ENCODE measurements at places on chromosomes 12 and 14.

DNA sequence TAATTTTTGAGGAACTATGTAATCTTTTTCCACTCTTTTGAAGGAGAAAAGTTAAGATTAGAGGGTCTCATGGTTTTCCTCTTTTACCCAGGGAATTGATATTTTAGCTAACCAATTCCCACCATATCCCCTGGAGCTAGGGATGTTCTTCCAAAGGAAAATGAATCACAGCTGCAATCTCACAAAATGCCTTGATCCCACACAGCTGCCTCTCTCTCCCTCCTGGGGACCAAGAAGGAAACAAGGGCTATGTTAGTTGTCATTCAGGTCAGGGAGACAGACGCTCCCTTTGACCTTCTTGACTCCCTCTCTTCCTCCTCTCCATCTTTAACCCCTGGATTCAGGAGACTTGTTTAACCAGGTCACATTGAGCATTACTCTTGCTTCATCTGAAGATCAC, 9.5 kb downstream of the DCN start:
- no peak overlapping the region for H3K27ac ChIP-seq
- no peaks in the 10 kb centered on the region for H3K36me3 ChIP-seq
- no peaks in the 10 kb centered on the region for H3K27me3 ChIP-seq

GRCh38 chr14:104576970-104577332, 2.6 kb upstream of the C14orf180 start:
- H3K4me3 ChIP-seq, result no peak overlapping the region
- H3K27me3 ChIP-seq, result no peaks in the 10 kb centered on the region
- DNase-seq, result no peak
- peaks cover 4% of the 10 kb centered on the region for H3K4me1 ChIP-seq
- no peaks in the 10 kb centered on the region for H3K36me3 ChIP-seq
- no peak overlapping the region for H3K27ac ChIP-seq

DNA sequence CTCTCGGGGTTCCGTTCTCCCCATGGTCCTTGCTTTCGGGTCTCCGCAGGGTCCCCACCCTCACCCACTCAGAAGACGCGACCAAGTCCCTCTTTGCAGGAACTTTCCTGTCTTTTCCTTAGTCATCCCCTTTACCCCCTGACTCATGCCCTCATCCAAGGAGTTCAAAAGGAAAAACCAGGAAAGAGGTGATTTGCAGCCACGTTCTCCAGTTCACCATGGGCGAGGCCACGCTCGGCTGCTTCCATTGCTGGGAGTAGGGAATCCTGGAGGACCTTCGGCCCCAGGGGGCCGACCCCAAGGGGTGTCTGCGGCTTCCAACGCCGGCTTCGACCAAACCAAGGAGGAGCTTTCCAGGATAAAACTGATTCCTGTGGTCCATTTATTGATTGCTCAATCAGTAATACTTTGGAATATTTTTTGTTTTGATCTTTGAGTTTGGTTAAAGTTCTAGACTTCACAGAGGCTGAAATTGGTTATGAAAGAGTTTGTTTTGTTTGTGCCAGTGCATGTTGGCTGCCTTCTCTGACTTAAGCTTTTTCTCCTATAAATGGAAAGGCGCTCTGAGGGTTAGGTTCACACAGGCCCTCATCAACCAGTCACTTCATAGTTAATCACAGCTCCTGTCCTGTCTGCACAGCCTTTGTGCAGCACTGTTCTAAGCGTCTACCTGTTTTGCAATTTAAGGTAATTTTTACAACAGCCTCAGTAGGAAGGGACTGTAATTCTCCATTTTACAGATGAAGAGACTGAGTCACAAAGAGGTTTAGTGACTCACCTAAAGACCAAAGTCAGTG, 827 bp downstream of the ALDH2 start:
- H3K27me3 ChIP-seq, result no peaks in the 10 kb centered on the region
- DNase-seq, result peak; percentile 61
- no peaks in the 10 kb centered on the region for H3K36me3 ChIP-seq
- H3K27ac ChIP-seq, result no peak overlapping the region

DNA sequence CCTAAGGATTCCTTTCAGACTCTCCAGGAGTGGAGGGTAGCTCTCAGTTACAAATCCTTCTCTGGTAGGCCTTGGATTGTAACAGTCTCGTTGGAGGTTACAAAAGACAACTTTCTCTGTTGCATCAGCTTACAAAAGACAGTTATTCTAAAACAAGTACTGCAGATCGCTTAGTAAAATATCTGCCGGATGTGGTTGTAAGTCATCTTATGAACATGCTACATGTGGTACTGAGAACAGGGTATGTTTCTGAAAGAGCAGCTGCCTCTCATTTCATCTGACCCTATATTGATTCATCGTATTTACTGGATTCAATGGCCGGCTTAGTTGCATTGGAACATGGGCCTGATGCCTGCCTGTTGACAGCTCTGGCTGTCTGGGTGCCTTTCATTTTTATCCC, 157.4 kb downstream of the PTCSC3 start:
- H3K4me1 ChIP-seq, result peaks cover 56% of the 10 kb centered on the region
- H3K27me3 ChIP-seq, result no peaks in the 10 kb centered on the region
- H3K36me3 ChIP-seq, result no peaks in the 10 kb centered on the region
- H3K27ac ChIP-seq, result peak overlapping the region; percentile 57
- no peak for DNase-seq
- H3K4me3 ChIP-seq, result no peak overlapping the region

- peak; percentile 67 for DNase-seq
- no peak overlapping the region for H3K27ac ChIP-seq
- no peaks in the 10 kb centered on the region for H3K36me3 ChIP-seq
- no peaks in the 10 kb centered on the region for H3K4me1 ChIP-seq
- no peak overlapping the region for H3K4me3 ChIP-seq
Observed at GRCh38 chr14:25400607-25401206, 350.8 kb upstream of the STXBP6 start.

- H3K4me3 ChIP-seq, result no peak overlapping the region
- no peak for DNase-seq
- no peaks in the 10 kb centered on the region for H3K36me3 ChIP-seq
- no peaks in the 10 kb centered on the region for H3K27me3 ChIP-seq
- H3K27ac ChIP-seq, result no peak overlapping the region
Observed at GRCh38 chr12:93708952-93709351, 31.8 kb downstream of the CRADD start.

GRCh38 chr14:69232388-69232787, 27.6 kb upstream of the GALNT16 start:
- H3K27me3 ChIP-seq, result no peaks in the 10 kb centered on the region
- H3K27ac ChIP-seq, result no peak overlapping the region
- no peak for DNase-seq
- no peaks in the 10 kb centered on the region for H3K36me3 ChIP-seq
- no peaks in the 10 kb centered on the region for H3K4me1 ChIP-seq

DNA sequence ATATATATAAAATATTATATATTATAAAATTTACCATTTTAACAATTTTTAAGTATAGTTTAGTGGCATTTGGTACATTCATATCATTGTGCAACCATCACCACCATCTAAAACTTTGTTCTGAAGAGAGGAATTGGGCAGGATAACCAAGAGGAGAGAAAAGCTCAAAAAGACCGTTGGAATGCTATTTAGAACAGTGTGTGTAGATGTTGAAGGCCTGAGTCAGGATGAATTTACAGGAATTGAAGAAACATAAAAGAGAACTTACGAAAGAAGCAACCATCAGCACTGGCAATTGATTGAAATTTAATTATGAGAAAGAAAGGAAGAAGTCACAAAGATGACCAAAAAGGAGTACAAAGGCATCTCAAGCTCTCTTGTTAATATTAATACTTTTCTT, 196.9 kb upstream of the PWP1 start:
- no peaks in the 10 kb centered on the region for H3K4me1 ChIP-seq
- no peak overlapping the region for H3K4me3 ChIP-seq
- no peaks in the 10 kb centered on the region for H3K36me3 ChIP-seq
- DNase-seq, result no peak
- H3K27ac ChIP-seq, result no peak overlapping the region

- H3K4me1 ChIP-seq, result no peaks in the 10 kb centered on the region
- H3K4me3 ChIP-seq, result no peak overlapping the region
- H3K36me3 ChIP-seq, result no peaks in the 10 kb centered on the region
- DNase-seq, result no peak
- H3K27ac ChIP-seq, result no peak overlapping the region
Observed at GRCh38 chr12:124765581-124766489, 97.8 kb downstream of the SCARB1 start.

- peak; percentile 80 for DNase-seq
- no peak overlapping the region for H3K4me3 ChIP-seq
- H3K36me3 ChIP-seq, result no peaks in the 10 kb centered on the region
- peaks cover 37% of the 10 kb centered on the region for H3K4me1 ChIP-seq
- no peaks in the 10 kb centered on the region for H3K27me3 ChIP-seq
- peak overlapping the region; percentile 85 for H3K27ac ChIP-seq
Observed at GRCh38 chr12:8692573-8692972, 5.2 kb upstream of the RIMKLB start.

DNA sequence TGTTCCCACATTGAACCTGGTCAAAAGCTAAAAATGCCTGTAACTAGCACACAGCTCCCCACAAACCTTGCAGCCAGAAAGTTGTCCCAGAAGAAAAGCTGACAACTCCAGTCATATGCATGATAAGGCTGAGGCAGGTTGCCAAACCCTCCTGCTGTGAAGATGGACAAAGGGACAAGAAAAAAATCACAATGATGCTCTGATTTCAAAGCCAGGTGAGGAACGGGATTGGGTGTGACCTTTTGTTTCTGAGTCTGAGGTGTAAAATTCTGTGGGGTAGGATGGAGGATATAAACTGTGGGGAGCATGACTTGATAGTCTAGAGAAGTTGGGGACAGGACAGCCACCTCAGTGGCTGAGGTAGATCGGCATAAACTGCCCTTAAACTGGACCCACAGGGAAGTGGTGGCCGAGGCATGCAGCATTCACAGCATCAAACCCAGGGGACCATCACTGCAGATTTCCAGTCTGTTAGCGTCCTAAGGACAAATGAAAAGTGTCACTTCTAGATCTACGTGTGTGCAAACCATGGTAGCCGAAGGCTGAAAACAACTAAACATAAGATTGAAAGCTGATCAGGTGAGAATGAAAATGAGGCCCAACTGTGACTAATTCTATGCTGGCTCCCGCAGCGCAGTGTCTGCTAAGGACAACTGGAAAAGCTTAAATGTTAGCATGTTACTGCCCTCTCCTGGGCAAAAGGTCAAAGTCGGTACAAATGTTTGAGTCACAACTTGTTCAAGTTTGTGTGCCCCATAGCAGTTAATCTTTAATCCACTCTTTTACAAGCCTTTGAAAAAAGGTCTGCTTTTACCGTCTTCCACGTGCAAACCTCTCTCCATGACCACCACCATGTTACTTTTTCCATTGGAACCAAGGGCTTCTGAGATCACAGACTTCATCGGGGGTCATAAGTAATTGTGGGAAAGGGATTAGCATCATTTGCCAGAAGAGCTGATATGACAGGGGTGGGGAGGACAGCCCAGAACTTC, 39.8 kb downstream of the GRIN2B start:
- peaks cover 21% of the 10 kb centered on the region for H3K4me1 ChIP-seq
- H3K4me3 ChIP-seq, result no peak overlapping the region
- DNase-seq, result peak; percentile 85
- no peaks in the 10 kb centered on the region for H3K36me3 ChIP-seq

GRCh38 chr14:61925732-61926435, 163.7 kb downstream of the SNAPC1 start:
- H3K4me1 ChIP-seq, result no peaks in the 10 kb centered on the region
- no peak for DNase-seq
- H3K27me3 ChIP-seq, result no peaks in the 10 kb centered on the region
- no peak overlapping the region for H3K4me3 ChIP-seq
- no peak overlapping the region for H3K27ac ChIP-seq
- H3K36me3 ChIP-seq, result no peaks in the 10 kb centered on the region

DNA sequence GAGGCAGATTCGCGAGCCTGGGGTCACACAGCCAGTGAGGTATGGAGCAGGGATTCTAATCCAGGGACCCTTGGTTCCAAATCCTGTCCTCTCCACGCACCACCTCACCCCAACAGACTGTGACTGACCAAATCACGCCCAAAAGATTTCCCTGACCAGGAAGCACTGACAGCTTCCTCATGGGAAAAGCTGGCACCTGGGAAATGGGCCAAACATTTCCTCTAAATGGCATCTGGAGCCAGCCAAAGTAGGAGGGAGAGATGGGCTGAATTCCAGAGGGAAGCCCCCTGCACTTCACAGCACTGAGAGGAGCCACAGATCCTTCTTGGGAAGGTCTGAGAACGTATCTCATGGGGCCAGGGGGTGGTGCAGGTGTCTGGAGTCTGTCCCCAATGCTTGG, 28.8 kb downstream of the CCDC92 start:
- H3K4me1 ChIP-seq, result peaks cover 5% of the 10 kb centered on the region
- no peak overlapping the region for H3K4me3 ChIP-seq
- no peak overlapping the region for H3K27ac ChIP-seq
- H3K36me3 ChIP-seq, result no peaks in the 10 kb centered on the region

GRCh38 chr14:92121207-92121669, 268 bp downstream of the NDUFB1 start:
- DNase-seq, result peak; percentile 57
- peaks cover 24% of the 10 kb centered on the region for H3K4me1 ChIP-seq
- peak overlapping the region; percentile 71 for H3K4me3 ChIP-seq
- H3K27ac ChIP-seq, result no peak overlapping the region
- H3K36me3 ChIP-seq, result peaks cover 6% of the 10 kb centered on the region

DNA sequence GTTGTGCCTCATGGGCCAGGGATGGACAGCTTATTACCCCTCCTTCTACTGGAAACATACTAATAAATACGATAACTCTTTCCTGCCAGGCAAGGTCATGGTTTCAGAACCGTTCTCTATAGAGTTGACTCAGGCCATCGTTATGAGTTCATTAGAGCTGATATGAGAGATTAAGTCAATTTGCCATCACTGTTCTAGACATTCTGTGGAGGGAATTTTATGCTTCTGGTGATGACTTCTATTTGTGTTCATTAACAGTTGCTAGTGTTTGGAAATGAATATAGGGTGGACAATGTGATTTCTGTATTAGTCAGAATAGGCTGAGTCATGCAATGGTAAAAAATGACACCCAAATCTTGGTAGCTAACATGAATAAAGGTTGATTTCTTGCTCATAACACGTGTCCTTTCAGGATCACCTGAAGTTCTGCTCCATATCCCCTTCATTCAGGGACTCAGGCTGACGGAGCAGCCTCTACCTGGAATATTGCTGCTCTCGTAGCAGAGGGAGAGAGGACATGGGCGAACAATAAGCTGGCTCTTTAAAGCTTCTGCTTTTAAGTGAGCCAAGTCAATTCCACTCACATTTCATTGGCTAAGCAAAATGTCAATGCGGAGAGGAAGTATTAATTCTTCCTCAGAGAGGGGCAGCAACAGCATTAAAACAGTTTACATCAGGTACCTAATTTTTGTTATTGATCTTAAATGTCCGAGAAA, 18.5 kb upstream of the TBPL2 start:
- no peaks in the 10 kb centered on the region for H3K36me3 ChIP-seq
- H3K27me3 ChIP-seq, result no peaks in the 10 kb centered on the region
- no peak overlapping the region for H3K27ac ChIP-seq
- H3K4me3 ChIP-seq, result no peak overlapping the region
- DNase-seq, result no peak

- no peaks in the 10 kb centered on the region for H3K36me3 ChIP-seq
- H3K4me3 ChIP-seq, result no peak overlapping the region
- DNase-seq, result no peak
- H3K4me1 ChIP-seq, result no peaks in the 10 kb centered on the region
- no peak overlapping the region for H3K27ac ChIP-seq
- no peaks in the 10 kb centered on the region for H3K27me3 ChIP-seq
Observed at GRCh38 chr12:10741845-10742244, 18.7 kb upstream of the YBX3 start.
